ENCODE measurements at places on chromosomes 5 and 9.

DNA sequence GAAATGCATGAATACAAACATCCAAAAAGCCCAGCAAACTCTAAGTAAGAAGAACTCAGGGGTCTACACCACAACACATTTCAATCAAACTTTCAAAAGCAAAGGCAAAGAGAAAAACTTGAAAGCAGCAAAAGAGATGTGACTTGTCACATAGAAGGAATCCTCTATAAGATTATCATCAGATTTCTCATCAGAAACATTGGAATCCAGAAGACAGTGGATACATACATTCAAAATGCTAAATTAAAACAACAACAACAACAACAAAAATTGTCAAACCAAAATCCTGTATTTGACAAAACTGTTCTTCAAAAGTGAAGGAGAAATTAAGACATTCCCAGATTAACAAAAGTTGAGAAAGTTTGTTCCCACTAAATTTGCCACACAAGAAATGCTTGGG lies 362.7 kb downstream of the ZNF608 start:
- no peak for DNase-seq

DNA sequence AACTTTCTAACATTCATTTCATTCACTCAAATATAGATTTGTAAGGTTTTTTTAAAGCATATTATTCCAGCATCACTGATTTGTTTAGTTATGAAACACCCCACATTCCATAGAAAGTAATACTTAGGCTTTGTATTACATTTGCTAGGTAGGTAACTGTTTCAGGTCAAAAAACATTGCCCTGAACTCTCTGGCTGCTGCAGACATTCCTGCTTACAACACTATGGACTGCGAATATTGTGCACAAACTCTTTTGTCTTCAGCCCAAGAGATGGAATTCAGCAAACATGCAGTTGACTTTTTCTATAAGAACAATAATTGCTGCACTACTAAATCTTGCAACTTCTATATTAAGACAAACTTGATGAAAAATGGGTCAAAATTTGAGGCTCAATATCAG lies 301.0 kb downstream of the ARL15 start:
- DNase-seq, result no peak

GRCh38 chr9:134375011-134375390 lies 48.7 kb downstream of the RXRA start:
- DNase-seq, result no peak

- DNase-seq, result no peak
Measured at GRCh38 chr5:73027816-73028215, 72.0 kb downstream of the FCHO2 start.

GRCh38 chr9:87122947-87123685 lies 175.8 kb upstream of the GAS1 start:
- DNase-seq, result peak; percentile 96

- no peak for DNase-seq
Measured at GRCh38 chr5:94240134-94240533, 378.3 kb downstream of the KIAA0825 start.

DNA sequence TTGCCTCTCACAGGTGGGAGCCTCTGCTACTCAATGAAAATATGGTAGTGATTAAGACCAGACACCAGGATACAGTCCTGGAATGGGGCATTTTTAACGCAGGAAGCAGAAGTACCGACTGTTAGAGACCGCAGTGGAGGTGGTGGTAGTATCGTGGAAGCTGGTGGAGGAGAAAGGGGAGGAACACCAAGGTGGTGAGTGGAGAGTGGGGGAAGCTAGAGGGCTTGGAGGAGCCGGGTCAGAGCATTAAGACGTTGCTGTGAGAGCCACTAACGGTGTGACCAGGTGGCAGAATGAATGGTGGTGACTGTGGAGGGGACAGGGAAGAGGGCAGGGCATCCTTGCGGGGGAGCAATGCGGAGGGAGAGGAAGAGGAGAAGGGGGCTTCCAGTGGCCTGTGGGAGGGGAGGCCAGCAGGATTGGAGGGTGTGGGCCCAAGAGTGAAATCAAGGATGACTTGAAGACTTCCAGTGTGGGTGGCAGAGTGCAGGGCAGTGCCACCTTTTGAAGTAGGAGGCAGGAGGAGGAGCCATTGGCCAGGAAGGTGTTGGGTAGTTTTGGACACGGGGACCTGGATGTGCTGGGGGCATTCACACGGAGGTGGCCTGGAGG lies 1.6 kb upstream of the UBAC1 start:
- DNase-seq, result no peak

DNA sequence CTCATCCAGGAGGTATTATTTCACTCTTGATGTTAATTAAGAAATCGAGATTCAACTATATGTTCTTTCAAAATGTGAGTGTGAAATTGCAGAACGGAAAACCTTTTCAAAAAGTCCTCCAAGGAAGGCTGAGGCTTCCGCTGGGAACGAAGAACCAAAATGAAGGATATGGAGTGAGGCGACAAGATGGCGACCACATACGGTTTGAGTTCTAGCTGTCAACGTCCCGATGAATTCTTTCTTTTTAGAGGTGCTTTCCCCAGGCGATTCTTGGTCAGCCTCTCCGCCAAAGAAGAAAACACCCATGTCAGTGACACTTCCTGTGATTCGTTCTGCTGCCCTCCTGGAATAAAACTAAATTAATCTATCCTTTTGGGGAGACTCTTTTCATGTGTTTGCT lies 78.3 kb upstream of the ADAMTS16 start:
- no peak for DNase-seq

GRCh38 chr5:21254161-21254560 lies 1266.2 kb upstream of the CDH18 start:
- DNase-seq, result no peak

GRCh38 chr5:60494144-60494543 lies 205.8 kb downstream of the DEPDC1B start:
- no peak for DNase-seq

DNA sequence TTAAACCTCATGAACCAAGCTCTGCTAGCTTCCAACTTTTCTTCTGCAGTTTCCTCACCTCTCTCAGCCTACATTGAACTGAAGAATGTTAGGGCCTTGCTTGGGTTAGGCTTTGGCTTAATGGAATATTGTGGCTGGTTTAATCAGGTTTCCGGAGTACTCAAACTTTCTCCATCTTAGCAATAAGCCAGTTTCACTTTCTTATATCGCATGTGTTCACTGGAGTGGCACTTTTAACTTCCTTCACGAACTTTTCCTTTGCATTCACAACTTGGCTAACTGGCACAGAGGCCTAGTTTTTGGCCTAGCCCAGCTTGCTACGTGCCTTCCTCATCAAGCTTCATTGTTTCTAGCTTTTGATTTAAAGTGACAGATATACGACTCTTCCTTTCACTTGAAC lies 81.0 kb upstream of the MAST4 start:
- no peak for DNase-seq

- no peak for DNase-seq
Measured at GRCh38 chr5:82597437-82597836, 319.3 kb upstream of the RPS23 start.

GRCh38 chr5:30596495-30597064 lies 596.9 kb upstream of the CDH6 start:
- no peak for DNase-seq

DNA sequence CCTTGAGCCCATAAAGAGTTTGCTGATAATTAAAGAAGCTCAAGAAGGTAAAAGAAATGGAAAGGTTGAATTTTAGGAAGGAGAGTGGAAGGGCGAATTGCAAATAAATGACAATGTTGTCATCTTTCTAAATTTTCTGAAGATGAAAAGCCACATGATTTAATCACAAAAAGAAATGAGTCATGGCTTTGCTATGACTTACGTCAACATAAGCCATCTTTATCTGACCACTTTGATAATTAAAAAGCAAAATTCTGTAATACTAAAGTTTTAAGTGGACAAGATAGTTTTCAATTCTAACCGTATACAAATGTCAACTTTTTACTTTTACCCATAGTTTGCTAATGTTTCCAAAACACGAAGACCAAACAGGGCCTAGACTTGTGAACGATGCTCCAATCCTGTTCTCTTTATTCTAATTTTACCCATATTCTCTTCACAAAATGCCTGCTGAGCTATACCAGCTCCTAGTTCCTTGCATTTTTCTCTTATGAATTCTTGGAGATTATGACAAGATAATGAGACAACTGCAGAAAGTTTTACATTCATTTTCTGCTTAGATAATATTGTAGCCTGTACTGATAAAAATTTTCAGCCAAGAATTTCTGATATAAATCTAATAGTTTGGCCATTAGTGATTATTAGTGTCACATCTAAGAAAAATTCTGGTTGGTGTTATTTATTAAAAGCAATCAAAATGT lies 21.8 kb upstream of the PRUNE2 start:
- no peak for DNase-seq

DNA sequence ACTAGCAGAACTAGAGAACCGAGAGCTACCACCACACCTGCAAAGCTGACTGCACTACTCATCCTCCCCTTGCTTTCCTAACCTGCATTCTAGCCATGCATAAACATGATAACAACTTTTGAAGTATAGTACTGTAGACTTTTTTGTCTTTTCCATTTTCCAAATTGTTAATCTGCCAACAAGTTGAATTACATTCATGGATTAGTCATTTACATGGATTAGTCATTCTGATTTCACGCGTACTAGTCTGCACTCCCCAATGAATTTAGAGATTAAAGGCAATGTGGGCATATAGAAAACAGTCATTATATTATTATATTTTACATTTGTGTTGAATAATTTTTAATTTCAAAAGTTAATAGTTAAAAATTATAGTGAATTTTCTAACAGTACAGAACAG lies 81.4 kb downstream of the EDIL3 start:
- DNase-seq, result no peak

GRCh38 chr9:14585730-14586473 lies 107.3 kb downstream of the ZDHHC21 start:
- no peak for DNase-seq

GRCh38 chr9:76799473-76799872 lies 35.2 kb downstream of the PCA3 start:
- DNase-seq, result no peak

GRCh38 chr9:88476491-88477271 lies 58.3 kb upstream of the NXNL2 start:
- peak; percentile 29 for DNase-seq

DNA sequence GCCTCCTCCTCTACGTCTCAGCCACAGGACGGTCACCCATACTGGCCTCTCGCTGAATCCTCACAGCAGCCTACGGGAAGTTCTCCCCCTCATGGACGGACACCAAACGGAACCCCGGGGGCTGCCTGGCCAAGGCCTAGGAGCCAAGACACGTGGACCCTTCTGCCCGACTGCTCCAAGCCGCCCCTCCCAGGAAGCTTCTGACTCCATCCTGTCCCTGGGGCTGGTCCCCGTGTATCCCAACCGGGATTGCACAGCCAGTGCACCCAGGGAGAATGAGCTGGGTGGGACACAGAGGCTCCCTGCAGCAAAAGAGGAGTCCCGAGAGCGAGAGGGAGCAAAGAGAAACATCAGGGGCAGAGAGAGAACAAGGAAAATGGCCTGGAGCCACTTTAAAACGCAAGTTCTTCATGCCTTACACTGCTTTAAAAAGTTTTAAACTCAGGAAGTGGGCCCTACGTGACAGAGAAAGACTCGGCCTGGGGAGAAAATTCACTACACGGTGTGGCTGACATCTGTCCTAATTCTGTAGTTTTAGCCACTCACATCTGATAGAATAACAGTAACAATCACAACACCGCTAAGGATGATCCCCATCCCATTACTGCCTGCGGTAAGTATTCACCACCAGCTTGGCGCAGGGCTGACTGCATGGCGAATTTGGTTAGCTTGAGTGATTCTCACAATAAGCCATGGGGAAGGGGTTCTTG lies 3.0 kb downstream of the FAM78A start:
- DNase-seq, result no peak

DNA sequence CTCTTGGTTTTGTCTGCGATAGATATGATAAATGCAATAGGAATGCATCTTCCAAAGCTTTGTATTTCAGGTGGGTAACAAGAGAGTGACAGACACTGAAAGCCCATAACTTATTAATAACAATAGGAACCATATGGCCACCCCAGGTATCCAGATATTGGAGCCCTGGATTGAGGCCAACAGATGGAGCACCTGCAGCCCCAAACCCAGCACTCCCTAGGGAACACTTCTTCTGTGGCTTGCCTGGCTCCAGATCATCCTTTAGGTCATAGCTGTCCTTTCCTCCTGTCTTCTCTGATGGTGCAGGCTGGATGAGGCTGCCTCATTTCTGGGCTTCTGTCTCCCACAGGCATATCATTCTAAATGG lies 5.0 kb upstream of the IL3 start:
- no peak for DNase-seq

GRCh38 chr9:2453106-2453505 lies 168.5 kb upstream of the VLDLR start:
- no peak for DNase-seq

DNA sequence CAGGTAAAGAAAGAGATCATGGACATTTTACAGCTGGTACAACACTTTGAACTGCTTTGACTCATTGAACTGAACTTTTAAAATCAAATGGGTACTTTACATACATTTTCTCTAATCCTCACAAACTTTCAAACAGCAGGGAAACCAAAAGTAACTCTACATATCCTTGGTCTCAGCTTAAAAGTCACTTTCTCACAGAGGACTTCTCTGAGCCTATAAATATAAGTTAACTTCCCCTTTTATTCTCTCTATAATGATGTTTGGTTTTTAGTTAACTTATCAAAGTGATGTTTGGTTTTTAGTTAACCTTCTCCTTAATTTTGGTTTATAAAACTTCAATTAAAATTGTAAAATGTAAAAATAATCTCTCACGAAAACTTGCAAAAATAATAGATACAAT lies 209.8 kb downstream of the MCTP1 start:
- no peak for DNase-seq

DNA sequence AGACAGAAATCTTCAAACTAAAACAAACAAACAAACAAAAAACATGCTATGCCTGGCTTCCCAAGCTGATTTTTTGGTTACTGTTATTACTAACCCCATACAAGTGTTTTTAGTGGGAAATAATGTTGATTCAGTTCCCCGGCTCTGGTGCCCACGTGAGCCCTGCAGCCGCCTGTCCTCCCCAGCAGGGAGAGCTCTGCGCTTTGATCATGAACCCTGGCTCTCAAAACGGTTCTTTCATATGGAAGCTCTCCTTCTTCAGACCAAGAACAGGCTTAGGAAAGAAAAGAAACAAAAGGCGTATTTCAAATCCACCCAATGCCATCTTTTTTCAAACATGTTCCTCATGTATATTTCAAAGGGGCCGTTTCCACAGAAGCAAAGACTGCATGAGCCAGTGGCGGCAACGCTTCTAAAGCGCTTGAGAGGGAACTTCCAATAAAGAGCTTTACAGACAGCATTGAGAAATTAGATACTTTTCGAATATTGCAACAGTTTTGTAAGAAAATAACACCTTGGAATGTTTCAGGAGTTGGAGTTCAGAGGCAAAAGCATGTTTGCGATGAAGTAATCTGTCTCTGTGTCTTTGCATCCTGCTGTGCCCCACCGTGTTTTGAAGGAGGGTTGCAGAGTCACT lies 74.8 kb downstream of the ICE1 start:
- DNase-seq, result no peak

- DNase-seq, result no peak
Measured at GRCh38 chr5:123448017-123448617, 24.9 kb upstream of the CEP120 start.

DNA sequence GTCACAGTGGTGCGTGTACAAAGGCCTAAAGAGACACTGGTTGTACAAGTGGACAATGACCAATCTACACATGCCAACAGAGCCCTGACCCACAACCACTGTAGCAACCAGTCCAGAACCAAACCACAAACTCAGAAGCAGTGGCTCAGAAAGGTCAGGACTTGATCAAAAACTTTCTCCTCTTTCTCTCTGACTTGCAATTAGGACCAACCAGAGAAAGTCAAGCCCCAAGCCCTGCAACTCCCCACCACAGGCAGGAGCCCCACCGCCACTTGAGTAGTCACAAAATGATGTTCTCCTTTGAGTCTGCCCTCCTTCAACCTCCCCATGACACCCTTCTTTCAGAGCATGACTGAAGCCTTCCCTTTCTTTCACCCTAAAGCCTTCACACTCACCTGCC lies 291.8 kb downstream of the CDH10 start:
- DNase-seq, result no peak

Data from fibroblast of skin of left quadriceps (primary cell).